ENCODE measurements at places on chromosomes 16 and 17. TPM values are rescaled to one million over a fixed set of nuclear protein-coding genes. Genes with fewer than 3 reads are reported as not detected.
A peak's percentile ranks its signal among the peaks of the same experiment; 100 is the strongest.

The TSNAXIP1 gene
- 0.65 TPM for total RNA-seq

GRCh38 chr16:50960517-50961202 is 190.4 kb downstream of the SALL1 start:
- no peak overlapping the region for H3K27ac ChIP-seq
- H3K27me3 ChIP-seq: no peaks in the 10 kb centered on the region
- DNase-seq: no peak
- H3K4me1 ChIP-seq: no peaks in the 10 kb centered on the region

DNA sequence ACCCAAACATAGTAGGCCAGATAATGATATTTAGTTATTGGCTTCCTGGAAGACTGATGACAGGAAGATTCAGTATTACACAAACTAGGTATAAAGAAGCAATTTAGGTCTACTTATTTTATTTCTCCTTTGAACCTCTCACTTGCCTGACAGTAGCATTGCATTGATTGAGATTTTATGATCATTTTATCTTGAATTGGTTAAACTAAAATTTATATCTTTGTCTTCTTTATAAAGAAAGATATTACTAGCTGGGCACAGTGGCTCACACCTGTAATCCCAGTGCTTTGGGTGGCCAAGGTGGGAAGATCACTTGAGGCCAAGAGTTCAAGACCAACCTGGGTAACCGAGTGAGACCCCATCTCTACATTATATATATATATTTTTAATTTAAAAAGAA is 14.4 kb downstream of the HLF start:
- no peak for DNase-seq
- H3K4me1 ChIP-seq: no peaks in the 10 kb centered on the region
- H3K27me3 ChIP-seq: peaks cover 17% of the 10 kb centered on the region
- no peak overlapping the region for H3K4me3 ChIP-seq
- H3K27ac ChIP-seq: no peak overlapping the region

The NLGN2 gene
- 9.5 TPM for total RNA-seq

DNA sequence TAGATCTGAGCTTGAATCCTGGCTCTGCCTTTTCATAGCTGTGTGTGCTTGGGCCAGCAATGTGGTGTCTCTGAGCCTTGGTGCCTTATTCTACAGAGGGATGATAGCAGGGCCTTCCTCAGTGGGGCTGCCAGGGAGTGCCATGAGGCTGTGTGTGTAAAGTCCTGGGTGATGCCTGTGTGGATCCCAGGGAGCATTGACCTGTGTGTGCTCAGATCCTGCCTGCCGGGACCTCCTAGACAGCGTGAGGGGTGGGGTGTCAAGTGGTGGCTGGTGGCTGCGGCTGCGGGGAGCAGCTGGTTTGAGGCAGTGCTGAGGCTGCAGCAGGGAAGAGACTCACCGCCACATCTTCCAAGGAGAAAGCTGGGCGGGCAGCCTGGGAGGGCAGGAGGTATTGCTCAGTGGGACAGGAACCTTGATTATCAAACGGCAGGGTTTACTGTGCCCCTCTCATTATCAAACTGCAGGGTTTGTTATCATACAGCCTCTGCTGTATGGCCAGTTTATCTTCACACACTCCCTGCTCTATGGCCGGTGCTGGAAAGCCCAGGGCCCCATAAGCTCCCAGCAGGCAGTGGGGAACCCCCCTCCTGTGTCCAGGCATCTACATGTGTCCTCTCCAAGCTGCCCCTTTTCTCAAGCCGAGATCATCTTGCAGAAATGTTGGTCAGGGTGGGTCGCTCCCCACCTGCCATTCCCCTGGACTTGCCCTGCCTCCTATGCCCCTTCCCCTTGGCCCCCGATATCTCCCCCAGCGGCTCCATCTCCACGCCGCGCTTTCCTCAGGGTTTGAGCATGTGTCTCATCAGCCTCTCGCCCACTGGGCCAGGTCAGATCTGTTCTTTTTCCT is 3.1 kb upstream of the ADCY7 start:
- DNase-seq: no peak
- peak overlapping the region; percentile 46 for H3K27ac ChIP-seq
- H3K36me3 ChIP-seq: no peaks in the 10 kb centered on the region
- no peak overlapping the region for H3K4me3 ChIP-seq
- no peaks in the 10 kb centered on the region for H3K27me3 ChIP-seq

DNA sequence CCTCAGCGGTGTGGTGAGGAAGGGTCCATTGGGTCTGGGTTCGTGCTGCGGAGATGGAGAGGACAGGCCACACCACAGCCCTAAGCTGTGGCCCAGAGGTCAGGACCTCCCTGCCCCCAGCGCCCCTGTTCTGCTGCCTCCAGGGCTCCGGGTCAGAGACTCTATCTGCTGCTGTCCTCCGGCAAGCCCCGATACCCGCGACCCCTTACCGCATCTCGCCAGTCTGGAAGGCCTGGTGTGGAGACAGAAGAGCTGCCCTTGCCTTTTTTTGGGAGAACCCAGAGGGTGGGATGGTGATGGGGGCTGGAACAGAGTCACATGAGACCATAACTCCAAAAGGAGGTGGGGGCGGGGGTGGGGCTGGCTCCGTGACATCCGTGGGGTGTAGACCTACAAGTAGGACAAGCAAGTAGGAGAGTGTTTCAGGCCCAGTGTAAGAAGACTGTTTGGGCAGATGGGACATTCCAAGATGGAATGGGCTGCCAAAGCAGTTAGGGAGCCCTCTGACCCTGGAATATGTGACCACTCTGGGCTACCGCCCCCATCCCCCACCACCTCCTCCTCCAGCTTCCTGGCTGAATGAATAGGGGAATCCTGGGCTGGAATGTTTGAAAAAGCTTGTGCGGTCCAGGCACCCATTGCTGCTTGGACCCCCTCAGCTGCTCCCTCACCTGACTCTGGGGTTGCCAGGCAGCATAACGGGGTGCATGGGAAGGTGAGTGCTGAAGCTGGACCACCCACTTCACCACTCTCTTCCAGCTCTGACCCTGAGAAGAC is 1.4 kb downstream of the XYLT2 start:
- DNase-seq: peak; percentile 25
- no peak overlapping the region for H3K27ac ChIP-seq
- no peaks in the 10 kb centered on the region for H3K27me3 ChIP-seq
- peak overlapping the region; percentile 75 for H3K4me3 ChIP-seq
- no peaks in the 10 kb centered on the region for H3K36me3 ChIP-seq
- H3K4me1 ChIP-seq: peaks cover 18% of the 10 kb centered on the region

- DNase-seq: no peak
- no peaks in the 10 kb centered on the region for H3K4me1 ChIP-seq
- no peaks in the 10 kb centered on the region for H3K27me3 ChIP-seq
- H3K27ac ChIP-seq: no peak overlapping the region
These were observed 29.7 kb downstream of the CMIP start for GRCh38 chr16:81473969-81474959.

DNA sequence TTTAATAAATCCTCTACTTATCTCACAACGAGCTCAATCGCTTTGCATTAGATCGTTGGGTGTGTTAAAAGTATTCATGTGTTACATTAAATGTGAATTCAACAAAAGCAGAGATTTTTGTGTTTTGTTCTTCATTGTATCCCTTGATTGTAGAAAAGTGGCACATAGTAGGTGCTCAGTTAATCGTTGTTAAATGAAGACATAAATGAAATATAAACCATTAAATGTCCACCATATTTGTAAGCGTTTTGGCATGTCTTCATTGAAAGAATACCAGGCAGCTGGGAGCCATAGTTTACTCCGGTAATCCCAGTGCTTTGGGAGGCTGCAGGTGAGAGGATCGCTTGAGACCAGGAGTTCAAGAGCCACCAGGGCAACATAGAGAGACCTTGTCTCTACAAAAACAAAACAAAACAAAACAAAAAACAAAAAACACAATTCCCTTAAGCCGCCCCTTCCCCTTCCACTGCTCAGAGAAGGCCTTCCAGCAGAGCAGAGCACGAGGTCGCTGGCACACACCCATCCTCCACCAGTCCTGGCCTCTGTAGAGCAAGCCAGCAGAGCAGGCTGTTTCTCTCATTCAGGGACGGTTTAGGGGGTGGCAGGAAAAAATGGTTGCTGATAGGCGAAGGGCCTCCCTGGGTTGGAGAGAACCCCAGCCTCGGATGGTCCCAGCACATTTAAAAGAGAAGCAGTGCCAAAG is 673 bp upstream of the CHD9 start:
- peak; percentile 63 for DNase-seq
- peak overlapping the region; percentile 75 for H3K4me3 ChIP-seq
- no peaks in the 10 kb centered on the region for H3K27me3 ChIP-seq
- peaks cover 19% of the 10 kb centered on the region for H3K4me1 ChIP-seq
- H3K36me3 ChIP-seq: no peaks in the 10 kb centered on the region

- no peak overlapping the region for H3K4me3 ChIP-seq
- H3K27me3 ChIP-seq: no peaks in the 10 kb centered on the region
- H3K36me3 ChIP-seq: no peaks in the 10 kb centered on the region
- DNase-seq: no peak
- no peak overlapping the region for H3K27ac ChIP-seq
These were observed 63.0 kb downstream of the NUP93 start for GRCh38 chr16:56792967-56793366.

DNA sequence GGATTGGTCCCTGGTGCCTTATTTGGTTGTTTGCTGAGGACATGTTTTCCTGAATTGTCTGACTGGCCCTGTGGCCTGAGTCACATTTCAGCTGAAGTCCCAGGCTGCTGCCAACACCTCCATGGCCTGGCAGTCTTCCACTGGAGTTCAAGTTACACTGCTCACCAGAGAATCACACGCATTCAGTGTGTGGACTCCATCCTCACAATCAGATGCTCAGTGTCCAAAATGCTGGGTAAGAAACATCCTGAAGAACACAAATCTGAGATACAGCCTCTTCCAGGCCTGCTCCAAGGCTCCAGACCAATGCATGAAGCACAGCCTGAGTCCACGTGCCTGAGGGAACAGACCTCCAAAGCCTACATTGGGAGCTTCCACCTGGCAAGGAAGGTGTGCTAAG is 19.2 kb downstream of the CD300LB start:
- peak; percentile 94 for DNase-seq
- no peak overlapping the region for H3K4me3 ChIP-seq
- peak overlapping the region; percentile 98 for H3K27ac ChIP-seq
- H3K27me3 ChIP-seq: no peaks in the 10 kb centered on the region
- no peaks in the 10 kb centered on the region for H3K36me3 ChIP-seq

- peaks cover 4% of the 10 kb centered on the region for H3K4me1 ChIP-seq
- DNase-seq: no peak
- H3K36me3 ChIP-seq: no peaks in the 10 kb centered on the region
These were observed 472.1 kb downstream of the SOX9 start for GRCh38 chr17:72592967-72593325.

The C16orf46 gene
- not detected for total RNA-seq
